ENCODE measurements at places on chromosomes 2 and 18.

DNA sequence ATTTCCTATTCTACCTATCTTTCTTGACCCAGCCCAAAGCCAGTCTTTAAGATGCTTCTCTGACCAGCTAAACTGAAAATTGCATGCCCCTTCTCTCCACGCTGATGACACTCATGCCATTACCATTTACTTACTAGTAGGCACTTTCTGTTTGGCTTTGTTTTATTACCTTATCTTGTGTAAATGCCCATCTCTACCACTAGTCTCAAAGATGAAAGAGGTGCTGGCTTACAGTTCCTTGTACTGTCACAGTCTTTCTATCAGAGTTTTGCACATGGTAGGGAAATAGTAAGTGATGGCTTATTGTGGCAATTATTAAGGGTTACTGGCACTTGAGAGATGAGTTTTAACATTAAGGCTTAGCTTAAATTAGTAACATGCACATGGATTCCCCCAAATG lies 352.1 kb downstream of the RBM43 start:
- DNase-seq, result no peak

DNA sequence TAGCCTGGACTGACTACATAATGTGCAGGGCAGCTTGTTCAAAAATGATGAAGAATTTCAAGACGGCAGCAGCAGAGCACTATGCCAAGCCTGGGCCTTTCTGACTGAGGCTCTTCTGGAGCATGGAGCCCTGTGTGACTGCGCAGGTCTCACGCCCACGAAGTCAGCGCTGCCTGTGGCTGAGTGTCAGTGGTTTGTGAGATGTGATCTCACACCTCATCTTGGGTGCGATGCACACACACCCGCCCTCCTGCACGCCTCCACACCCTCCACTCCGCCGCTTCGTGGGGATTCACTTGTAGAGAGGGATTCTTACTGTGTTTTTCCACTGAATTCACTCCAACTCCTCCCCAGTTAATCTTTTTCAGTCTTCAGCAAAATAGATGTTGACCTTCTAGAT lies 103.9 kb downstream of the VIT start:
- no peak for DNase-seq

GRCh38 chr2:78999406-78999805 lies 26.1 kb upstream of the REG3G start:
- no peak for DNase-seq

- DNase-seq, result no peak
Observed at GRCh38 chr2:10368491-10369231, 66.0 kb downstream of the HPCAL1 start.

DNA sequence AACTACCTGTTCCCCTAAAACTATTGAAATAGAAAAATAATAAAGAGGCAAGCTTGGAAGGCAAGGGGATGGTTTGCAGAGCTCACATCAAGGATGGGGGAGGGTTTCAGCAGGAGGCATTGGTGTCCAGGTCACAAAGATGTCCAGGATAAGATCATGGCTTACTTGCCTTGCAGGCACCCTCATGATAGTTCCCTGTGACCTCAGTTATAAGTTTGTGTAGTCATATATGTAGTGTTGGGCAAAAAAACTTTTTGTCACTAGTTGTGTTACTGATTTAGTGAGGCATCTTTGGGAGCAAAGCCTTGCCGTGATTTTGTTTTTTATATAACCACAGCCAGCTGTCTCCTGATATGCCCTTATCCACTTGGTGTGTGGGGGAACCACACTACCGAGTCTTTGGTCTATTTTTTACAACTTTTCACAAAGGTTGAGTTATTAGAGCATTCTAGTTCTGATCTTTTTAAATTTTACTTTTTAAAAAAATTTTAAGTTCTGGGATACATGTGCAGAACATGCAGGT lies 53.3 kb downstream of the IL1R2 start:
- DNase-seq, result no peak

DNA sequence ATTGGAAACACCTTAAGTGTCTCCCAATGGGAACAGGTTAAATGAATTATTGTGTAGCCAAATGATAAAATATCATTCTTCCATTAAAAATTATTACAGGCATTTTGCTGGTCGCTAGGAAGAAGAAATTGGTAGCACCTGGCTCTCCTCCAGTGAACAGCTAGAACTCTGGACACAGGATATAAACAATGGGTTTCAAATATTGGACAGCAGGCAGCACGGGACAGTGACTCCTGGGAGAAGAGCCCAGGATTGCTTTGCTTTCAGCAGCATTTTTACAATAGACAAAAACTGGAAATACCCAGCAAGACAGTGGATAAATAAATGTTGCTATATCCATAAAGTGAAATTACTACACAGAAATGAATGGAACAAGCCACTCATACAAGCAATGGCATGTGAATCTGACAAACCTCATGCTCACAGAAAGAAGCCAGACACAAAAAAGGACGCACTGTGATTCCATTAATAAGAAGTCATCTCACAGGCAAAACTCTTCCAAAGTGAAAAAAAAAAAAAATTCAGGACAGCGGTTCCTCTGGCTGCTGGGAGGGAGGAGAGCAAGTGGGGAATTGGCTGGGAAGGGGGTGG lies 50.5 kb downstream of the LAMA1 start:
- DNase-seq, result no peak

DNA sequence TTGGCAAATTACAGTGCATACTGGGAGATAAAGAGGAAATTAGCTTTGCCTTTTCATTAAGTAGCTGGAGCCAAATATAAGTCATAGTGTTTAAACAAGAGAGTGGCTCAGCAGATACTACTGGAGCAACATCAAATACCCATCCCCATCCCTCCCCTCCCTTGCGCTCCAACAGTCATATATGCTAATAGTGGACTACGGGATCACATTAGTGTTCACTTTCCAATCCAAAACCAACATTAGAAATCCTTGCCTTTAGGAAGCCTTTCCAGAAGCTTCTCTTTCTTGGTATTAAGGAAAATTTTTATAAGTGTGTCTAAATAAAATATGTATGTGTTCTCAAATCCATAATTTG lies 1669.3 kb downstream of the SUCLG1 start:
- DNase-seq, result no peak

All from WERI-Rb-1 (cell line).